G401 (cell line): ENCODE measurements at places on chromosomes 4 and X. TPM values are rescaled to one million over a fixed set of nuclear protein-coding genes. Genes with fewer than 3 reads are reported as not detected.

GRCh38 chr4:1325681-1326635 is 21.1 kb upstream of the UVSSA start:
- DNase-seq: no peak

Gene FAT4
- total RNA-seq: not detected in 2 replicates

DNA sequence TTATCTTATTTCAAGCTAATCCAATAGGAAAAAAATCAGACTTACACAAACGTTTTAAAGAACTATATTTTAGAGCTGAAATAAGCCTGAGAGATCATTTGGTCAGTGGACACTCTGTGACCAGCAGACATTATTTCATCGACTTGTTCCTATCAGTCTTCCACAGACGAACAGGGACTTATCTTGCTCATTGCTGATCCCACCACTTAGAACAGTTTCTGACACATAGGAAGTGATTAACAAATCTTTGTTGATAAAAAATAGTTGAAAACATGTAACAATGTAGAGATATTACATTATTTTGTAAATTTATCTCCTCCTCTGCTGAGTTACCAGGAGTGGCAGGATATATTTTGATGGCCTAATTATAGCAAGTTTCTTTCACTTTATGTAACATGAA is 65.8 kb downstream of the TAPT1 start:
- DNase-seq: no peak

Gene ENPEP
- total RNA-seq: not detected in 2 replicates

DNA sequence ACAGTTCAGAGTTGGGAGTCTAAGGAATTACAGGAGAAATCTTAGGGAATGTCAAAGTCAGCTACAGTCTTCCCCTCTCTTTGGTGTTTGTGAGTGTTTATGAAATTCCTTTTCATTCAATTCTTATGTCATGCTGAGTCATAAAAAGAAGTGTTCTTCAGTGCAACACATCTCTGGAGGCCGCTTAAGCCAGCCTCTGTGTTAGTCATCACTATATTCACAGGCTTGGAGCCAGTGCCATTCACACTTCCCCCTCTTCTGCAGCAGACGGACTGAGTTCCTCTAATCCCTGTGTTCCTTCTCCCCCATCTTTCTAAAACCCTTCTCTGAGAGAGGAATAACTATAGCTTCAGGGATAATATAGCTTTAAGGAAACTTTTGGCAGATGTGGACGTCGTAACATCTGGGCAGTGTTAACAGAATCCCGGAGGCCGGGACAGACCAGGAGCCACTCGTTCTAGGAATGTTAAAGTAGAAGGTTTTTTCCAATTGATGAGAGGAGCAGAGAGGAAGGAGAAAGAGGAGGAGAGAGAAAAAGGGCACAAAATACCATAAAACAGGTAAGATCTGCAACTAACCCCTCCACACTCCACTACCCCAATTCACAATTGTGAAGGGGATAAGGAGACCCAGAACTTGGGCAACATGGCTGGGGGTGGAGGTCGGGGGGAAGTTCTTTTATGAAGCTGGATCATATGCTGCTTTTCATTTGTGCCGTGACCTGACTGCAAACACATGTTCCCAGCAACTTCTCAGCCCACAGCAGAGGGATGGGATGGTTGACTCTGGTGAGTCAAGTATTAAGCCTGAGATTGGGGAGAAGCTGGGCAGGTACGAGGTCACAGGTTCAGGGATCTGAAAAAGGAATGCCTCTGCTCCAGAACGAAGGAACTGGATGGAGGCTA is at the start of gene SRPX2:
TSS of gene SRPX2 (plus strand) at position 244 of the 905 bp plus-strand sequence. CDS start 2,124 bp downstream, outside the sequence.
- no peak for DNase-seq

GRCh38 chr4:121824171-121824527 is 466 bp upstream of the CCNA2 start:
- no peak for DNase-seq

Gene ADGRL3
- not detected in 2 replicates for total RNA-seq

DNA sequence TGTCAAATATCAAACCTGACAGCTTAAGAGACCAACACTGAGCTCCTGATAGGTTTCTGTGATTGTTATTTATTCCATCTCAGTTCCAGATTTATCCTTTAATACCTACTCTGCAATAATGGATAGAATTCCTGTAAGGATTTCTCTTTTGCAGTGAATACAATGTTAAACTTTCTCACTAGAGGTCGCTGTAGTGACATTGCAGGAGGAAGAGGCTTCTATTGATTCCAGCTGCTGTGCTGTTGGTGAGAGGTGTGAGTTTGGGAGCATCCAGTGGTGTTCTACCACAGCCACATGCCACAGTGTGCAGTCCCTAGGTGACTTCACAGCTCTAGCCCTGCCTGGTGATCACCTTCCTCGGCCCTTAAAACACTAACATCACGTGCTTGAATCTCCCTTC is 34.6 kb upstream of the DCAF8L2 start:
- DNase-seq: no peak

GRCh38 chr4:2450394-2451035 is 18.4 kb upstream of the RNF4 start:
- no peak for DNase-seq
